ENCODE measurements at places on chromosomes 3 and 15. TPM values are rescaled to one million over a fixed set of nuclear protein-coding genes. Genes with fewer than 3 reads are reported as not detected.

The SLC27A2 gene
- not detected for total RNA-seq

The B3GALNT1 gene
- 8.2 TPM for total RNA-seq

The IGSF11 gene
- total RNA-seq, result not detected

The TM4SF18 gene
- total RNA-seq, result under 0.01 TPM

The CCR2 gene
- total RNA-seq, result not detected

The DZIP1L gene
- 21.4 TPM for total RNA-seq

The FAM107A gene
- not detected for total RNA-seq

The ZNF385D gene
- total RNA-seq, result 0.28 TPM

The TGM5 gene
- total RNA-seq, result not detected

All from IMR-90 (cell line).